Neural crest cell (in vitro differentiated cells): ENCODE measurements at places on chromosomes 2 and 18.
A peak's percentile ranks its signal among the peaks of the same experiment; 100 is the strongest.

DNA sequence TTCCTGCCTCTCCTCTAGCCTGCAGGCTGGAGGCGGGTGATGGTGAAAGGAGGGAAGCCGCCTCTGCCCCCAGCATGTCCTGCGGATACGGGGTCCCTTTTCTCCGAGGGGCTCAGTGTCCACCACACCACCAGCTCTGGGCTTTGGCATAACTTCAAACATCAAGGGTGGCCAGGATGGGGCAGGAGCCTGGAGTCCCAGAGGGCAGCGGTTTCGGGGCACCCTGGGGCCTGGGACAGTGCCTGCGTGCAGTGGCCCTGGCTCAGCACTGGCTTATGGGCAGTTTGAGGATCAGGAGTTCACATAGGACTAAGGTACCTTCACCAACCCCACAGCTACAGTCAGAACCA is 85.5 kb upstream of the GPC1 start:
- no peak for DNase-seq
- no peaks in the 10 kb centered on the region for H3K27me3 ChIP-seq
- no peaks in the 10 kb centered on the region for H3K36me3 ChIP-seq
- H3K27ac ChIP-seq, result no peak overlapping the region

- DNase-seq, result no peak
- H3K27me3 ChIP-seq, result no peaks in the 10 kb centered on the region
- no peak overlapping the region for H3K27ac ChIP-seq
- H3K36me3 ChIP-seq, result no peaks in the 10 kb centered on the region
Observed at GRCh38 chr18:615773-616172, 19.0 kb downstream of the CLUL1 start.

DNA sequence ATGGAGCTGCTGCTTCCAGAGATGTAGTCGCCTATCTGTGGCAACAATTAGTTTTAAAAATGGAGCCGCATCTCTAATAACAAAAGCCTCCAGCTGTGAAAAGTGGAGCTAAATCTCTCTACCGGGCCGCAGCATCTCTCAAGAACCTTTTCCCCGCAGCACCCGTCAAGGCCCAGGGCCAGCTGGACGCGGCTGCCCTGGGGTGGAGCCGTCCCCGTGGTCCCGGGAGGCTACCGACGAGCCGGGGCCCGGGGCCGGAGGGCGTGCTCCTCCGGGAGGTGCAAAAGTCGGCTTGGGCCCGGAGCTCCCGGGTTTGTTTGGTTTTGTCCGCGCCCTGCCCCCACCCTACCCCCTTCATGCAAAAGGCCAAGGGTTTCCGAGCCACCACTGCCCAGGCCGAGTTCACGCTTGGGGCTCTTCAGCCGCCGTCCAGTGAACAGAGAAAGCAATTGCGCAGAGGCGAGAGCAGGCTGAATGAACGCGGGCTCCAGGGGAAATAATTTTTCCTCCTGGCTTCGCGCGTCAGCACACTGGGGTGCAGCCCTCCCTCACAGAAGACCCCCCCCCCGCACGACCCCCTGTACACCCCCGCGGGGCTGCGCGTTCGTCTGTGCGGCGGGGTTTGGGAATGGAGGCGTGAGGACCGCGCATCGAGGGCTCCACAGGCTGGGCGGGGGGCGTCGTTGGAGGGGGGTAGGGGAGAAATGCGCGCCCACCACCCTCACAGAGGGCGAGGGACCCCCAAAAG is 557 bp upstream of the GREB1L start:
- H3K27ac ChIP-seq, result peak overlapping the region; percentile 78
- H3K36me3 ChIP-seq, result peaks cover 2% of the 10 kb centered on the region
- peaks cover 37% of the 10 kb centered on the region for H3K4me1 ChIP-seq
- peak overlapping the region; percentile 94 for H3K4me3 ChIP-seq
- H3K27me3 ChIP-seq, result peaks cover 9% of the 10 kb centered on the region

- no peaks in the 10 kb centered on the region for H3K27me3 ChIP-seq
- no peaks in the 10 kb centered on the region for H3K36me3 ChIP-seq
- H3K4me3 ChIP-seq, result no peak overlapping the region
- H3K27ac ChIP-seq, result no peak overlapping the region
- no peaks in the 10 kb centered on the region for H3K4me1 ChIP-seq
Observed at GRCh38 chr2:51903728-51904127, 871.8 kb upstream of the NRXN1 start.
